ENCODE measurements at places on chromosomes 16 and 17. TPM values are rescaled to one million over a fixed set of nuclear protein-coding genes. Genes with fewer than 3 reads are reported as not detected.

The ANKRD11 gene
- 230 TPM for total RNA-seq

The LIMD2 gene
- total RNA-seq = 524 TPM

The G6PC1 gene
- total RNA-seq = not detected

The PHKB gene
- 58.5 TPM for total RNA-seq

The NOG gene
- total RNA-seq = 0.77 TPM

The PARD6A gene
- total RNA-seq = 3.1 TPM

The NFATC2IP gene
- total RNA-seq = 108 TPM

The RCVRN gene
- total RNA-seq = 0.86 TPM

The ACSM2A gene
- not detected for total RNA-seq

The C17orf78 gene
- total RNA-seq = not detected

The CA10 gene
- total RNA-seq = not detected

The USP31 gene
- total RNA-seq = 6.1 TPM

The HEATR9 gene
- total RNA-seq = 15.1 TPM

The CSH1 gene
- total RNA-seq = not detected

The WDR90 gene
- 22.8 TPM for total RNA-seq

The RPRML gene
- not detected for total RNA-seq

The XYLT1 gene
- total RNA-seq = 43.8 TPM

The ACSM3 gene
- total RNA-seq = 3.7 TPM

The PPP1R1B gene
- not detected for total RNA-seq

The KRT20 gene
- total RNA-seq = not detected

The CTF1 gene
- 0.47 TPM for total RNA-seq

The MYO15A gene
- 1.6 TPM for total RNA-seq

The NECAB2 gene
- not detected for total RNA-seq

The TERB1 gene
- total RNA-seq = 1.0 TPM

The PRKCB gene
- 222 TPM for total RNA-seq

The ZFPM1 gene
- 71.0 TPM for total RNA-seq

The RND2 gene
- total RNA-seq = 0.58 TPM

The CDRT15L2 gene
- not detected for total RNA-seq

The PRSS8 gene
- not detected for total RNA-seq

The METTL9 gene
- total RNA-seq = 73.1 TPM

The CHST5 gene
- total RNA-seq = not detected

The ZNF668 gene
- 22.6 TPM for total RNA-seq

The ASGR2 gene
- total RNA-seq = not detected
